ENCODE measurements at places on chromosomes 2 and 18. TPM values are rescaled to one million over a fixed set of nuclear protein-coding genes. Genes with fewer than 3 reads are reported as not detected.
A peak's percentile ranks its signal among the peaks of the same experiment; 100 is the strongest.

COL4A4 gene
- 1.4 TPM for total RNA-seq

EPB41L5 gene
- 50.8 TPM for total RNA-seq

ESPNL gene
- 1.2 TPM for total RNA-seq

TMEM163 gene
- 21.0 TPM for total RNA-seq

MEP1B gene
- 0.48 TPM for total RNA-seq

FSIP2 gene
- total RNA-seq: 2.4 TPM

C2orf80 gene
- total RNA-seq: 27.0 TPM

SGPP2 gene
- total RNA-seq: 29.4 TPM

DNA sequence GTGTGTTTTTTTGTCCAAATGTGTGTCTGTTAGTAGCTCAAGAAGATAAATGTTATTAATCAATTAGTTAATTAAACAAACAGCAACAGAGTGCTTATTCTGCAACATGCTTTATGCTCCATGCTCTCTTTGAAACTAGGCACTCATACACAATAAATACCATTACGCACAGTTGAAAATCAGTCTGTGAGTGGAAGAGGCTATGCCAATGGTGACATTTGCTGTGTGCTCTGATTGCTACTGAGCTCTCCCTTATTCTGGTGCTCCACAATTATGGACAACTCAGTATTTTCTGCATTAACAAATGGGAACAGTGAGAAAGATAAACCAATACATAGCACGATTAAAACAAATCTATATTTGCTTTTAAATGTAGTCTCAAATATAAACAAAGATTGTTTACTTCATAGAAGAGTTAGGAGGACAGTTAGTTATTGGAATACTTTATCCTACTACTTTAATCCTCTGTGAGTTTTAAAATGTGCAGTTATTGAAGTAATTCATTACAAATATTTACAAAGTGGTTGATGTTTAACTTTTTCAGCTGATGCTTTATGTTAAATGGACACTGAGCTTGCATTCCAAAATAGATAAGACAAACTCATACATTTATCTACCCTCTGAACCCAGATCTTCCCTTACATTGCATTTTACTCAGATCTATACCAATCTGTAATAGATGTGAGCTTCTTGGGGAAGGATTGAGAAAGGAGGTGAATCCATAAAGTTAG, 55.3 kb downstream of the NXPH2 start:
- no peak for DNase-seq

DNA sequence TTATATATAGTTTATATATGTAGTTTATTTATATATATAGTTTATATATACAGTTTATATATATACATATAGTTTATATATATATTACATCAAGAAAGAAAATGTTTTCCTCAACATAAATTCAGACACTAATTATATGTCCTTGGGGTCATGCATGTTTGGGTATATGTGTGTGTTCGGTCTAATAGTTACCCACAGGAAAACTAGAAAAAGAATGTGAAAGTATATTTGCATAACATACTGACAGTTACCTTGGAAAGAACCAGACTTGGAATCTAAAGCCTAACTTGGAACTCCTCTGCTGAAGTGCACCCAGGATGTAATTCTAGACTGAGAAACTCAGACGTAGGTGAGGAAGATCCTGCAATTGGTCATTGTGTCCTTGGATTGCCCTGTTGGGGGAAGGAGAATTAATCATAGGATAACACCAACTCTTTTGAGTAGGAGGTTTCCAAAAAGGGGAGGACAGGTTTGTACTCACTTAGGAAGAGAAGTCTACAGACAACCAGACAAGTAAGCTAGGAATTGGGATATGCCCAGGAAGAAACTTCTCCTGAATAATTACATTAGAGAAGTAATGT, 8.9 kb upstream of the SLC25A12 start:
- no peak for DNase-seq

DNA sequence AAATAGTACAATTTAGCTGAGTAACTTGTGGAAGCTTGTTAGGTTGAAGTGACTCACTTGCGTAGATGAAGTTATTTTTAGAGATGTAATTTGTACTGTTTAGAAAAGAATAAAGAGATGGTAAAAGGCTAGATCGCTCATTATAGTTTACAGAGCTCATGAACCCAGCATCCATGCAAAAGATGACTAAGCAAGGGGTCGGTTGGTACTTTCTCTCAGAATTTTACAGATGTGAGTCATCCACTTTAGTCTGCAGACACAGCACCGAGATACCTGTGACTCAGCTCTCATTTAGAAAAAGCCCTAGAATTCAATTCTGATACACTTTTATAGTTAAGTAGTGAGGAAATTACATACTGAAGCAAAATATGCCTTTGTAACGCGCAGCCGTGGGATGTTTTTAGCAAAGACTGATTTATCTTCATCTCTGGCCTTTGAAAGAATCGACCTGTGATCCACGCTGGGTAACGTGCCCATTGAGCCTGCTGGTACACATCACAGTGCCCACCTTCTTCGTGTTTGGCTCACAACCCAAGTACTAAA, 116.5 kb upstream of the FOSL2 start:
- DNase-seq: no peak

- DNase-seq: no peak
These were observed 115.8 kb downstream of the C2orf74 start for GRCh38 chr2:61277756-61278155.

DNA sequence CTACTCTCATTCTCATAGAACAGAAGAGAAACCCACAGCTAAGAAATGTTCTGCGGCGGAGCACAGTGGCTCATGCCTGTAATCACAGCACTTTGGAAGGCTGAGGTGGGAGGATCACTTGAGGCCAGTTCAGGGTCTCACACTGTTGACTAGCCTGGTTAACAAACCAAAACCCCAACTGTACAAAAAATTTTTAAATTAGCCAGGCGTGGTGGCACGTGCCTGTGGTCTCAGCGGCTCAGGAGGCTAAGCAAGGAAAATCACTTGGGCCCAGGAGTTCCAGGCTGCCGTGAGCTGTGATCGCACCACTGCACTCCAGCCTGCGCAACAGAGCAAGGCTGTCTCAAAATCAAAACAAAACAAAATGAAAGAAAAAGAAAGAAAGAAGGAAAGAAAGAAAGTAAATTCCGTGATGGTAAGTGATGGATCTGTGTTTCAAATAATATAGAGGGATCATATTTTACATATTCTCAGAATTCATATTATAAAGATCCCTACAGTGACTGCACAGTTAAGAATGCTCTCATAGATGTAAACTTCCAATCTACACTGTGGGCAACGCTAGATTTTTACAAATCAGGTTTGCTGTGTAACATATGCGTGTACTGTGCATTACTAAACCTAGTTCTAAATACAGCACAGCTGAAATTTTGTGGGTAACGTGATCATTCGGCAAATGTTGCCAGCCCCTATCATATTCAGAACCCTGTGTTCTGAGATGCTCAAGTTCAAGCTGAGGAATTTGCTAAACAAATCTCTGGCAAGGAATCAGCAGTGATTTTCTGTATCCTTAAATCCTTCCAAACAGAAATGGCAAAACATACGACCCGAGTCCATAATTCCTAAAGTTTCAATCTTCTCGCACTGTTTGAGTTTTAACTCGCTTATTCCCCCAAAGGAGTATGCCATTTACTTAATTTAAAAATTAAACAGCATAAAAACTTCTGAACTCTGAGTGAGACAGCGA, 1.2 kb upstream of the RAB12 start:
- DNase-seq: no peak

GRCh38 chr2:218961651-218962570, 2.4 kb downstream of the CDK5R2 start:
- DNase-seq: no peak

DNA sequence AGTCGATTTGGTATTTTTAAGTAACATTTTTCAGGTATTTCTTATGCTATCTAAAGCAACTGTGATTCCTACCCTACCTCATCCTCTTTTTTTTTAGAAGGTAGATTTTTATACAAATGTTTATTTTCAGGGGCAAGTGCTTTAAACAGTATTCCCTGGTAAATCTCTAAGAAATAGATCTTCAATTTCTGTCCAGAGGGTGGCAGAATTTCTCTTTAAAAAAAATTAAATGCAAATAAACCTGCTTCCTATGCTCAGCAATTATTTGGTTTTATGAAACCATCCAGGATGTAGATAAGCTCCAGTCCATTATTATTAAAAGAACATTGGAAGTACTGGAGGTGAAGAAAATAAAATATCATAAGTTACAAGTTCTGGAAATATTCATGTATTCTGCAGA, 191.9 kb downstream of the MYO3B start:
- DNase-seq: no peak

- DNase-seq: no peak
These were observed 55.3 kb downstream of the DTNB start for GRCh38 chr2:25617948-25618646.

DNA sequence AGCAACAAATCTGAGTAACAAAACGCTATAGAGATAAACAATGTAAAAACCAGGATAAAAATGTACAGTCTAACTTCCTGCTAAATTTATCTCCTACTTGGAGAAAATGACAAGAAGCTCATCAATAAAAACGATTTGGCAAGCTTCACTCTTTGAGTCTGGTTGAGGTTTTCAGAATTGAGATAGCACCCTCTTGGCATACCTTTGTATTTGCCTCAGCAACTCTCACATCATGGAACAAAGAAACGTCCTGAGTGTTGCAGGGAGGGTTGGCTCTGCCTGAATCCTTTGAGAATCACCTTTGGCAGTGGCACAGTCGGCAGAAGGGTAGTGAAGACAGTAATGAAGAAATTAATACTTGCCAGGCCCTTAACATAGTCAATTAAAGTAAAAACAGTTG, 430.6 kb downstream of the GRB14 start:
- no peak for DNase-seq

- DNase-seq: no peak
These were observed 61.3 kb downstream of the SMAD4 start for GRCh38 chr18:51091270-51091669.

DNA sequence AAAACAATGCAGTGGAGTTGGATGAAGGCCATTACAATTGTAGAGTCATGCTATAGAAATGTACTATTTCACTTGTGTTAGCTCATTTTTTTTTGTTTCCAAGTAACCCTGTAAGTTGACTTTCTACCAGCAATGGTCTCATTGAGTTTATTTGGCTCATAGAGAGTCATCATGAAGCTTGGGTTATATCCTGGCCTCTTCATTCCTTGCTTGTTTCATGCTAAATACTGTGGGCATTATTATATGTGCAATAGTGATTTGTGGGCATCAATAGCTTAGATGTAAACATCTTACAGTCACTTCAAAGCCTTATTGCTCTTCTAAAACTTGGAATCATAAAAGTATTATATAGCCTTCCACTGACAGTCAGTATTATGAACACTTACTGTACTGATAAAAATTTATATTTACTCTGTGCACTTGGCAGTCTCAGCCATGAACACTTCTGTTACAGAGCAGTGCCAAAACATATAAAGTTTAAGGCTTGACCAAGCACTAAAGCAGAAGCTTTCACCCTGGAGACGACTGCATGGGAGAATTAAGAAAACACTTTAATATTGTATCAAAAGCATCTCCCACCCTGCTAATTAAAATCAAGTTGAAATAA, 751.2 kb downstream of the SATB2 start:
- no peak for DNase-seq

- DNase-seq: peak; percentile 43
These were observed 218.2 kb downstream of the NDUFA10 start for GRCh38 chr2:239806758-239807434.
